Fibroblast of skin of scalp (primary cell): ENCODE measurements at places on chromosomes 1 and 21.

DNA sequence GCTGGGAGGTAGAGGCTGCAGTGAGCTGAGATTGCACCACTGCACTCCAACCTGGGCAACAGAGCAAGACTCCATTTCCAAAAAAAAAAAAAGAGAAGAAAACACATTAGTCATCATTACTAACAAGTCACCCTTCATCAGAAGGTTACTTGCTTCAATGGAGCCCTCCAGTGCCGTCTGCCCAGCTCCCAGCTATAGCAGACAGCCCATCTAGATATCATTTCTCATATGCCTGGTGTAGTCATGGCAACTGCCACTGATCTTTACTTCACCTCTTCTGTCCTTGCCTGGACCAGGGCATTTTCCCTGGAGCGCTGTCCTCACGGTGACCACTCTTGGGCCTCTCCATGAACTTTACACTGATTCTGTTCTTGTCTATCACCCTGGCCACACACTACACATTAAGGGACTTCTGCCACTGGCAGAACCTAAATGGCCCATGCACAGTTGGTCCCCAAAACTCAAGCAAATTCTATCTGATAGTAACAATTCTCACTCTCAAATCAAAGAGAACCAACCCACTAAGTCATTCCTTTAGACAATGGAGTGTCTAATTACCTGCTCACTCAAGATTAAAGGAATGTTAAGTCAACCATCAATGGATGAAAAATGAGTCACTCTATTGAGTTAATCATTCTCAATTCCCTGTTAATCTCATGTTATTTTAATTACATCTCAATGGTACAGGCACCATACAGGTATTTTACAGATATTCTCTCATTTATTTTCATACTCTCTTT is 12.9 kb downstream of the GPA33 start:
- no peak for DNase-seq

GRCh38 chr1:62722796-62723195 is 34.6 kb upstream of the DOCK7 start:
- no peak for DNase-seq

- no peak for DNase-seq
These were observed 32.1 kb downstream of the TMPRSS2 start for GRCh38 chr21:41475714-41476420.

DNA sequence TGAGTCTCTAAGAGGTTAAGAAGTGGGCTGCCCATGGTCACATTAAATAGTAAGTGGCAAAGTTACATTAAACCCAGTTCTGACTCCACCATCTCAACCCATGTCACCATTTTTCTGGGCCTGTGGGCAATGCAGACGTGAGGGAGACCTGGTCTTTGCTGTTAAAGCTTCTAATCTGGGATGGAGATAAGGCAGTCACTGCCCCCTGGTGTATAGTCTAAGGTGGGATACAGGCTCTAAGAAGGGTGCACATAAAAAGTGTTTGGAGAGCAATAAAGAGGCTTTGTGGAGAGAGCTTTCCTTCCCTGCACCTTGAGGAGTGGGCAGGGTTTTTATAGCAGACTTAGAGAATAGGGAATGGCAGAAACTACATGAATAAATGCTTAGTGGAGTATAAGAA is 141.3 kb downstream of the ROR1 start:
- DNase-seq: peak; percentile 45

DNA sequence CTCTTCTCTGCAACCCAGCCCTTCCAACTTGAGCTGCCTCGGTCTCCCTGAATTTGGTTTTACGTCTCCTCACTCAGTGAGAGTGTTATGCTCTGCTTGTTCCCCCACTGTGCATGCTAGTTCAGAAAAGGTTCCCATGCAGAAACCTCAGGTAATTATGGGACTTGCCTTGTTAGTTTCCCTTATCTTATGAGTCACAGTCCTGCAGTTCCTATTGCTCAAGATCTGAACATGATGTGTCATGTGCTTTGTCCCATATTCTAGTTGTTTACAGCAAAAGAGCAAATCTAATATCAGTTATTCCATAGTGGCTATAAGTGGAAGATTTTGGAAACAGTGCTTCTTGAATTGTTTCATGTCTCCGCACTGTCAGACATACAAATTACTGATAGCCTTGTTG is 74.4 kb downstream of the DUSP10 start:
- DNase-seq: peak; percentile 31

- no peak for DNase-seq
These were observed 52.0 kb downstream of the ZNHIT6 start for GRCh38 chr1:85656256-85656655.

- DNase-seq: no peak
These were observed 9.7 kb upstream of the FMOD start for GRCh38 chr1:203360547-203361185.

DNA sequence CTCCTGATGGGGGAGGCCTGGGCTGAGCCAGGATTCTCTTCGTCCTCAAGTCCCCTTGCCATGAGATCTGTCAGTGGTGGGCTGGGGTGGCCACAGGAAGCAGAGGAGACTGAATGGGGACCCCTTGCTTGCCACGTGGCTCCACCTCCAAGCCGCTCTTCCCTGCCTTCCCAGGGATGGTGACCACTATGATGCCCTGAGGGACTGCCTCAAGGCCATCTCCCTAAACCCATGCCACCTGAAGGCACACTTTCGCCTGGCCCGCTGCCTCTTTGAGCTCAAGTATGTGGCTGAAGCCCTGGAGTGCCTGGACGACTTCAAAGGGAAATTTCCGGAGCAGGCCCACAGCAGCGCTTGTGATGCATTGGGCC is 20.9 kb upstream of the TMEM222 start:
- DNase-seq: no peak

DNA sequence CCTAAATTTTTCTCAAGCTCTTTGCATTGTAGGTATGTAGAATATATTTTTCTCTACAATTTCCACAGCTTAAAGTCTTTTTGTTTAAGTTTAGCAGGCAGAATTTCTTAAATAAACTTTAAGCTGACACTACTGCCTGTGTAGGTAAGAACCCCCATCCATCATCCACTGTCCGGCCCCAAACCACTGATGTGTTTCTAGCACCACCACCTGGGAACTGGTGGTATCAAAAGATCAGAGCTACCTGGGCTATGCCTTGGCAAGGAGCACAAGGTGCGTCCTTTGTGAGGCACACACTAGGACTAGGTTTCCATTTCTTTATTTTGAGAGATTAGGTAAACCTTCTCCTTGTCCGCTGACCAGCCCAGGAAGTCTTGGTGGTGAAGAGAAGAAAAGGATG is 10.5 kb upstream of the LELP1 start:
- no peak for DNase-seq

- DNase-seq: no peak
These were observed 23.5 kb downstream of the AGRN start for GRCh38 chr1:1043411-1043810.

DNA sequence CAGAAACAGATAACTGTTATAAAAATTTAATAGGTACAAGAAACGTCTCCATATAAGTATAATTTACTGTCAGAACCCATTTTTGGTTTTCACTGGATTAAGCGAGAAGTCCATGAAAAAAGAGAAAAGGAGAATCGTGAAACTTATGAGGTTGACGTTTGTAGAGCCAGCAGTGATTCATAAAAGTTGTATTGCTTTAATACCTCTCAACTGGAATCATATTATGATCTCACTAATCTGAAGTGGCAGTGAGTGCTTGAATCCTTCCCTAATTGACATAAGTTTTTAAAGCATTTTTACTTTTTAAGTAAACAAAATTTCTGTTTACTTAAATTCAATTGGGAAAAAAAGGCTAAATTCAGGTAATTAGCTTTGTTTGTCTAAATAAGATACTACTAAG is 315.3 kb downstream of the TPR start:
- DNase-seq: no peak

DNA sequence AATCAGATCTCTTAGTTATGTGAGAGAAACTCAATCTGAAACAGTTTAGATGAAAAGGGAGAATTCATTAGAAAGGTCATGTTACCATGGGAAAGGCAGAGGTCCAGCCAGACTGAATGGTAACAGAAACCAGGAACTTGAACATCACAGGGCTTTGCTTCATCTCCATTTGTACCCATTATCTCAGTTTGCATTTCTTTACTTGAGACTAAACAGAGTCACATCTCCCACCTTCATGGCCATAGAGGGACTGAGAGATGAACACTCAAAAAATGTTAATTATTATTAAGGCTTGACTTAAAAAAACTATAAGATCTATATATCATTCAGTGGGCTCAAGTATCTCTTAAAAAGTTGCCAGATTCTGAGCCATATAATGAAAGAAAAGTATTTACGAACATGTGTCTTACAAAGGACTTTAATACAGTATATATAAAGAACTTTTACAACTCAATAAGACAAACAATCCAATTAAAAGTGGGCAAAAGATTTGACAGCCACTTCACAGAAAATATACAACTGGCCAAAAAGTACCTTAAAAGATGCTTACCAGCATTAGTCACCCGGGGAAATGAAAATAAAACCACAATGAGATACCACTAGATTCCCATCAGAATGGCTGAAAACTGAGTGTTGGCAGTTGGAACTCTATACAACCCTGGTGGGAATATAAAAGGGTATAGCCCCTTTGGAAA is 13.2 kb downstream of the KYAT3 start:
- DNase-seq: peak; percentile 19

DNA sequence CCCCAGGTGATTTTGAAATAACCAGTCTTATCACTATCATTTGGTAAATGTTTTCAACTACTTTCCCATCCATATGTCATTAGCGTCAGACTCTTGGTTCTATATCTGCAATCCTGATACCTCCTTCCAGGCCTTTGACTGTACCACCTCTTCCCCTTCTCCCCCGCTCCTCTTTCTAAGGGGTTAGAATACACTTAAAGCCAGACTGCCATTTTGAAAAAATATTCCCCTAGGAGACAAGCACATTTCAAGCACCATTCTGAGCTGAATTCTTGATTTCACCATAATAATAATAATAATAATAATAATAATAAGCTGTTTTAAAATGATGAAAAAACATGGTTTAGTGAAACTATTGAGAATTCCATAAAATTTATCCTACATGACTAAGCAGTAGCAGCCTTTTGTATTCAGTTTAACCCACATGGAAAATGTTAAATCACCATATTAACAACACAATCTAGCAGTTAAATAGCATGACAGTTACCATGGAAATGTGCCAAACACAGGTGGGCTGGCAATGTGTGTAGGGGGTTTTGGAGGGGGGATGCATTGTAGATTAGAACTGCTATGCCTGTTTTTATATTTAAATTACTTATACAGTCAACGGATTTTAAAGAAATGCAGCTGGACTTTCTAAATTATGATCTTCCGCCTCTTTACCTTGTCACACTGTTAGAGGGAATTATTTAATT is 480.2 kb upstream of the DEPDC1 start:
- no peak for DNase-seq

GRCh38 chr1:54854381-54855020 is 32.5 kb downstream of the DHCR24 start:
- DNase-seq: peak; percentile 71

DNA sequence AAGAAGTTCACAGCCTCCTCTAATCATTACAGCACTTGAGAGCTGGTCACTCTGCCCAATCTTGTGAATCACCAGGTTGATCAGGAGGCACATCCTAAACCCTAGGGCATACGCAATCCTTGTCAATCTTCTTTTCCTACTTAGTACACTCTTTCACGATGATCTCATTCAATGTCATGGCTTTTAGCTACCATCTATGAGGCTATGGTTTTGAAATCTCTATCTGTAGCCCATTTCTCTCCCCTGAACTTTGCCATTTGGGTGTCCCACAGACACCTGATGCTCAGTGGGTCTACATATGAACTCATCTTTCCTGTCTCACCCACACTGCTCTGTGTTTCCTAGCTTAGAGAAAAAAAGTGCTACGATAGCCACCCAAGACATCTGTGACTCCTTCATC is 1.9 kb upstream of the MED18 start:
- DNase-seq: no peak

DNA sequence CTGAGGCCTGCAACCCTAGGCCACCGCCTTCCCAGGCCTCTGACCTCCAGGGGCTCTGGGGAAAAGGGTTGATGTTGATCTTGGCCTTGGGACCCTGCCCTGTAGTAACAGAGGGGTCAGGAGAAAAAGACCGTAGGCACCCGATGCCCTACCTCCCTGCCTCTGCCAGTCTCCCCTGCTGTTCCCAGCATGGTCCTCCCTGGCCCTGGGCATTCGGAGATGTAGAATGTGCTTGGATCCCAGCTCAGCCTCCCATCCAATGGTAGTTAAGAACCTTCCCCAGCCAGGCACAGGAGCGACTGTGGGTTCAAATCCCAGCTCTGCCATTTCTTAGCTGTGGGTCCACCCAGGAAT is 72.0 kb upstream of the TARDBP start:
- DNase-seq: no peak

GRCh38 chr1:236129306-236129705 is 13.0 kb upstream of the GPR137B start:
- DNase-seq: no peak

DNA sequence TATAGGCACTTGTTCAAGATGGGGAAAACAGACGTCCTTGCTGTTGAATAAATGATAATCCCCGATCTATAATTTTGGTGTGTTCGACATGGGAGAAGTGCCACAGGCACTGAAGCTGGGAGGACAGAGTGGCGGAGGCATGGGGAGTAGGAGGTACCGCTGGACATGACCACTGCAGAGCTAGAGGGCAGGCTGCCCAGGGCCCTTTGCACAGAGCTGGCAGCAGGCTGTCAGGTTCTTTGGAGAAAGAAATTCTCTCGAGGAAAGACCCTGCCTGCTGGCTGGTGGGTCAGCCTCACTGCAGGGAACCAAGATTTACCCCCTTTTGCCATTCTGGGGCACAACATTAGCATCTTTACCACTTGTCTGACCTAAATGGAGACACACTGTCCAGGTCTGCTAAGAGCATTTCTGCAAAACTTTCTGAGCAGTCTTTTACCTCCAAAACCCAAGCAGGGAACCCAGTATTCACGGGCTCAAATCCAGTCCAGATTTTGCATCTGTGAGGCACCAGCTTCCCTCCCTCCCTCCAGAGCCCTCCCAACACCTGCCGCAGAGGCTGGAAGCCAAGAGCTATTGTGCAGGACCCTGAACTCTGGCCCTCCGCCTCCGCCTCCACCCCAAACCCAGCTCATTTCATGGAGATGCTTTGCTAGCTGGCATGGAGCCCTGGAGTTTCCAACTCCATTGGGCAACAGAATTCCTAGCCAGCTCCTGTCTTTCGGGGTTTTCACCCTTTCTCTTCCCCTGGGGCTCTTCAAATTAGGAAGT is 142.3 kb downstream of the PLXNA2 start:
- no peak for DNase-seq
